ENCODE measurements at places on chromosomes 13 and 19.
A peak's percentile ranks its signal among the peaks of the same experiment; 100 is the strongest.

- no peak for DNase-seq
Observed at GRCh38 chr19:5880604-5881078, 10.3 kb upstream of the FUT5 start.

GRCh38 chr13:98752467-98753290 lies at the start of gene SLC15A1:
TSS of gene SLC15A1 (minus strand) at chr13:98752672. CDS start at chr13:98752598, 74 bp downstream.
- DNase-seq, result no peak

DNA sequence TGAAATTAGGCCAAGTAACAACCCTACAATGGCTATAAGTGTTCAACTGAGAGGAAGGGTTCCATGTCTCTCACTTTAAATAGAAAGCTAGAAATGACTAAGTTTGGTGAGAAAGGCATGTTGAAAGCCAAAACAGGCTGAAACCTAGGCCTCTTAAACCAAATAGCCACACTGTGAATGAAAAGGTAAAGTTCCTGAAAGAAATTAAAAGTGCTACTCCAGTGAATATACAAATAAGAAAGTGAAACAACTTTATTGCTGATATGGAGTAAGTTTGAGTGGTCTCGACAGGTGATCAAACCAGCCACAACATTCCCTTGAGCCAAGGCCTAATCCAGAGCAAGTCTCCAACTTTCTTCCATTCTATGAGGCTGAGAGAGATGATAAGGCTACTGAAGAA lies 209.6 kb downstream of the KLF12 start:
- no peak for DNase-seq

- DNase-seq, result no peak
Observed at GRCh38 chr13:45932676-45933075, 81.1 kb upstream of the SIAH3 start.

GRCh38 chr13:44003481-44003880 lies 123.8 kb downstream of the LACC1 start:
- DNase-seq, result no peak

DNA sequence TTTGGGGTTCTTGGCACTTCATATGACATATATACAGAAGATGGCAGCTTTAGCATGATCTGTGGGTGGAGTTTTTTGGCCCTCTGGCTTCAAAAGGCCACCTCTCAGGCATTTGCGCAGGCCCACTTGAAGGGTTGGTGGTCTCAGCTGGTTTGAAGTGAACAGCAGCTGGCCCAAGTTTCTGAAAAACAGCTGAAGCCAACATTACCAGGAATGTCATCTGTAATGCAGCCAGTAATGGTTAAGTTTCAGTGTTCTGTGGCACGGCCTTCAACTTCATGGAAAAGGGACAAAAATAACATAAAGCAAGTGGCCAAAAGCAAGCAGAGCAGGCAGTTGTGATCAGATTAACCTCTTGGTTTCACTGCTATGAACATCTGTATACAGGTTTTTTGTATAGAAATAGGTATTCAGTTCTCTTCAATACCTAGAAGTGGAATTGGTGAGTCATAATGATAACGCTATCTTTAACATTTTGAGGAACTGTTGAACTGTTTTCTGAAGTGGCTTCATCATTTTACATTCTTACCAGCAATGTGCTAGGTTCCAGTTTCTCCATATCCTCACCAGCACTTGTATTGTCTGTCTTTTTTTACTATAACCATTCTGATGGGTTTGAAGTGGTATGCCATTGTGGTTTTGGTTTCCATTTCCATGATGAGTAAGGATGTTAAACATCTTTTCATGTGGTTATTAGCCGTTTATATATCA lies 245.4 kb downstream of the SHISA2 start:
- no peak for DNase-seq

DNA sequence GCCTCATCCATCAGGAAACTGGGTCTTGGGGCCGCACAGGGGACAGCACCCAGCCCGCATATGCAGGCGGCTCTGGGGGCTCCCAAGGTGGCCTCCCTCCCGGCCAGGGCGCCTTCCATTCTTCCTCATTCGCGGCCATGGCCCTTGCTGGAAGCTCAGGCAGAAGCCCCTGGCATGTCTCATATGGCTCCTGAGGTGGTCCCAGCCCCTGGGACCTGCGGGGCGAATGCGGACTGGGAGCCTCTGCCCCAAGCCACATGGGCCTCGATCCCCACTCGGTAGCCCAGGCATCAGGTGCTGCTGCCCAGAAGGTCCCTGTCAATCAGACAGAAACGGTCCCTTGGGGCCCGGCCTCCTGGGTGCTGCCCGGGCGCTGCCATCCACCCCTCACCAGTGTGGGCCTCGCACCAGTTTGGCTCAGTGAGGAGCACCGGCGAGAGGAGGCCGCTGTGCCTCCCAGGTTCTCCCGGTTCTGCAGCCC lies 301.6 kb downstream of the TEX29 start:
- no peak for DNase-seq

DNA sequence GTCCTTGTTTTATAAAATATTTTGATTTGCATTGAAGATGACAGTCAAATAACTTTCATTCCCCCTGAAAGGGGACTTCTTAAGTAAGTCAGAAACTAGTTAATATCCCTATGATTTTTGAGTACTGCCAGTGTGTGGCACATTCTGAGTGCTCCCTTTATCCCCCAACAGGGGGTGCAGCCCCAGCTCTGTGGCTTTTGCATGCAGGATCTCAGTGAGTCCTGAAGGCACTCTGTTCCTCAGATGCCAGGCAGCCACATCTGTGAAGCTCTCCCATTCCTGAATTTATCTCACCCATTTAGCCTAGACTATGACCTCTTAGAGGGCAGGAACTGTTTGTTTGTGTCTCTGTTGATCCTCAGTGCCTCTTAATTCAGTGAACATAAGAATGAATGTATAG lies 123.1 kb downstream of the CDK8 start:
- DNase-seq, result no peak

DNA sequence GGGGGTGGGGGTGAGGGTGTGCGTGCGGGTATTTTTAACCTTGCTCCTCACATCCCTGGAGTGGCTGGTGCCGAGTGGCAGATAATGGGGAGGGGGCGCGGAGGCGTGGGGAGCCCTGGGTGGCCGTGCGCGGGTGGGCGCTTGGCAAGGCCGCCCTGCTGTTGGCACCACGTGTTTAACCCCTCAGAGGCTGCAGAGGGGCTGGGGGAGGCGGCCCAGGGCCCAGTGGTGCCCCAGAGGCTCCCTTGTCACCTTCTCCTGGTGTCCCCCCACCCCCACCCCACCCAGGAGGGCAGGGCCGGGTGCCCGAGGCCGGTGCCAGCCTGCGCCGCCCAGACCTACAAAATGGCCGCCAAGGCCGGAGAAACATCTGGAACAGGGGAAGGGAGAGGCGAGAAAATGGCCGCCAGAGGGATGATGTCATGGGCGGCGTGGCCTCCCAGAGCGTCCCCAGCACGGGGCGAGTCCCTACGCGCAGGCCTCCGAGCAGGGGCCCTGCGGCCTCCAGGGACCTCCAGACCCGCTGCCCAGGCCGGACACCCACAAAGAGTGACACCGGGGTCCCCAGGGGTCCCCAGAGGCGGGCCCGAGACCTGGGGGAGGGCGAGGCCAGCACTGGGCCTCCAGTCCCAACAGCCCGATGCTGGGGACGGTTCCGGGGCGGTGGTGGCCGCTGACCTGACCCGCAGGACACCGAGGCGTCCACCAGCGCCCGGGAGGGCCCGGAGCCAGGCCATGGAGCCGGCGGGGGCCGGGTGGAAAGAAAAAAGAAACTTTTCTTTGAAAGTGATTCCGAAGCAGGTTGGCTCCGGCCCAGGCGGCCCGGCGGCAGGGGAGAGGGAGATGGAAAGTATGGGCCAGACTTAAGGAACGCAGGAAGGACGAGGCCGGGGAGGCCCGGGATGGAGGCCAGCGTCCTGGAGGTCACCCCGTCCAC lies 38.2 kb downstream of the NFIC start:
- peak; percentile 45 for DNase-seq

DNA sequence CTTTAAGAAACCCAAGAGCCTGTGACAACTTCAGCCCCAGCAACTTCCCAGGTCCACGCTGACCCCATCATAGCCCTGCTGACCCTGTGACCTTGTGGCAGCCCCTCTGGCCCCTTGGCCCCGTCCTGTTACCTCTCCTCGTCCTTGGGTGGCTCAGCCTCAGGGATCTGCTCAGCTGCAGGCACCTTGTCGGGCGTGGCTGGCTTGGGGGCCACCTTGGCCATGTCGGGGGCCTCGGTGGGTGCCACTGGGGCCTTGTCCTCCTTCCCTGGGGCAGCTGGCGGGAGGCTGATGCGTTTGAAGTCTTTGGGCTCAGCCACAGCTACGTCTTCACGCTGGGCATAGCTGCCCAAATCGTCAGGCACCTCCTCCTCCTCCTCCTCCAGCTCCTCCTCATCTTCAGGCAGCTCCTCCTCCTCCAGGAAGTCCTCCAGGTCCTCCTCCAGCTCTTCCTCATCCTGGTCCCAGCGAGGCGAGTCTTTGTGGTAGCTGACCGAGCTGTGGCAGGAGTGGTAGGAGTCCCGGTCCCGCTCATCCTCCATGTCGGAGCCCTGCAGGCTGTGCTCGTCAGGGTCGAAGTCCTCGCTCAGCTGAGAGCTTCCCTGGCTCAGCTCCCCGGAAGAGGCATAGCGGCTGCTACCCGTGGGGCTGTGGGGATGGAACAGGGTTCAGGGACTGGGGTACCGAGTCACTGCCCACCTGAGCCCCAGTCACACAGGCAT lies 32.2 kb downstream of the UNC13A start:
- DNase-seq, result no peak

DNA sequence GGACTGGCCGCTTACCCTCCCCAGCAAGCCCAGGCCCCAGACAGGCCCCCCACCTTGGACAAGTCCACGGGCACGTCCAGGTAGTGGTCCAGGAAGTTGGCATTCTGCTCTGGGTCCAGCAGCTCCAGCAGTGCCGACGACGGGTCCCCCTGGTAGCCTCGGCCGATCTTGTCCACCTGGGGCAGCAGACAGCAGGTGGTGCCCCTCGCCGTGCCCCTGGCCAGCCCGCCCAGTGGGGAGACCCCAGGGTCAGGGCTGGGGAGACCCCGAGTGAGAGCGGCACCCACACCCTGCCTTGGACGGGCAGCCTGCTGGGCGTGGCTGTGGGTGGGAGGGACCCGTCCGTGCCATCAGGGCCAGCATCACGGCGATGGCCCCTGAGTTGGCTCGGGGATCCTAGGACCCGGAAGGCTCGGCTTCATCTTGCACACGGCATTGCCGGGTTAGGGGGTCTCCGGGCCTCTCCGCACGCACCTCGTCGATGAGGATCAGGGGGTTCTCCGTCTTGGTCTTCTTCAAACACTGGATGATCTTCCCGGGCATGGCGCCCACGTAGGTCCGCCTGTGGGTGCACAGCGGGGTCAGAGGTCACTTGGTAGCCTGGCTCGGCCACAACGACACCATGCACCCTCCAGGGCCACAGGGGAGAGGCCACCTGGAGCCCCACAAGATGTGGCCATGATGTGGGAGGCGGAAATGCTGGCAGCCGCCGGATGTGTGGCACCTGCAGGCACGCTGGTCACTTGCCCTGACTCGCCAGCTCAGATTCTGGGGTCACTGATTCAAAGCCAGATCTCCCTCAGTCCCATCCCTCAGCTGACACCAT lies 6.3 kb downstream of the RPL36 start:
- DNase-seq, result no peak

- DNase-seq, result no peak
Observed at GRCh38 chr19:4284176-4284958, 5.3 kb downstream of the SHD start.

GRCh38 chr13:110416131-110417025 lies 109.3 kb downstream of the COL4A2 start:
- DNase-seq, result no peak

DNA sequence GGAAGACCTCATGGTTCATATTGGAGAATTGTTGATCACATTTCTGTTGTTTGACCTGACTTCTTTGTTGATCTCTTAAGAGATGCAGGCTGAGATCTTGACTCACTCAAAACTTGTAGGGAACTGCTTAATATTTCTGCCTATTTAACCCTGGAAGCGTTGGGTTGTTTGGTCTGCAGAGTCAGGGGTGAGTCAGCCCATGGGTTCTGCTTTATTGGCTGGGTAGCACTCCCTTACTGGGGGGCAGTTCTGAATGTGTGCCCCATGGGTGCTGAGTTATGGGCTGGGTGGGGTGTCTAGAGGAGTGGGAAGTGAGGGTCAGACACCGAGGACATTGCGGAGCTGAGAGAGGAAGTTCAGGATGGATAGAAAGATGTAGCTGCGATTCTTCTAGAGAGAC lies 87.9 kb downstream of the LRCH1 start:
- DNase-seq, result no peak

DNA sequence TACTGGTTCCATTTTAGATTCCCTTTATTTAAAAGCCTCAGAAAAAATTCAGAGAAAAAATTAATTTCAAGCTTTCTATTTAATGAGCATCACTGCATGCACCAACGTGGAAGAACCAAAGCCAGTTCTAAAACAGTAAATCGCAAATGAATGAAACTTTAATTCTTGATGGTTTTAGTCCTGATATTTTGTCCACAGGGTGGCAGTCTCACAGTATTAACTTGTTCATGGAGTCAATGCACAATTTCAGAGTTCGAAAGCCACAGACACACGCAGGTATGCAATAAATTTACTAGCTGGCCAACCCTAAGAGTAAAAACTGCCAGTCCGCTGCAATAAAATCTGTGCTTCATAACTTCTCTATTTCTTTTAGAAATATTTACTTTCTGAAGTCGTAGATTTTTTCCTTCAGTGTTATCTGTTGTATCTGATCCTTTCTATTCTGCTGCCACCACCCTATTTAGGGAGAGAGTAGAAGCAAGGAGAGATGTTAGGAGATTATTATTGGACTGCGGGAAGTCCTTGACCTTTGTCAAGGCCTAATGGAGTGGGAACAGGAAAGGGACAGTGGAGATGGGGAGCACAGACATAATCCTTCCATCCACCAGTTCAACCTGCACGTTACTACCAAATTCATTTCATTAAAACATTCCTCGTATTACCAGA lies 7.0 kb upstream of the WBP4 start:
- DNase-seq, result no peak

DNA sequence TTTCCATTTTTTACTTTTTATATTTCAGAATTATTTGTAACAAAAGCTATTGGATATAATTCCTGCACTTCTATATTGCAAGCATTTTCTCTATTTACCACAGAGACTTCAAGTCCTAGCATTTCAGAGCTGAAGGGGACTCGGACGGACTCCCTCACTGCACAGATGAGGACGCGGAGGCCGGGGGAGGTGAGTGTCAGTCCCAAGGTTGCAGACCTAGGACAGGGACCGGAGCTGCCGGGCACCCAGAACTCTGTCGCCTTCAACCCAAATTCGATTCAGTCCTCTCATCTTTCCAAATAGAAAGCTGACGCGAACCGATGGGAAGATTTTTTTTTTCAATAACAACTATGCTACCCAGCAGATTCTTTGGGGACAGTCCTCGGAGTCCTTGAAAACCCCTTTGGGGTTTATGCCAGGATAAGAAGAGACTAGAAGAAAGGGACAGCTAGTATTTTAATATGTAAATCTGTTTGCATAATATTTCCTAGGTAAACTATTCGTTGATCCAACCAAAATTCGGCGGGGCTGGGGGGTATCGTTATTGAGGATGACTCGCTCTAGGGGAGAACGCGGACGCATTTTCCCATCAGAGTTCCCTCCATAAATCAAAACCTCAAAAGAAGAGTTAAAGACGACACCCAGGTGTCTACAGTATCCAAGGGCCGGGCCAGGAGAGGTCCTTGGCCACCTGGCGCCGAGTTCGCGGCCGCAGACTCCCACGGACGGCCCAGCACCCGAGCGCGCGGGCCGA lies 803 bp downstream of the FLT3 start:
- DNase-seq, result no peak
